Right renal pelvis (tissue), 4 donors: ENCODE measurements at places on chromosomes 3 and 15. TPM values are rescaled to one million over a fixed set of nuclear protein-coding genes. Genes with fewer than 3 reads are reported as not detected.

Gene ALS2CL
- polyA plus RNA-seq: 11.0 TPM

Gene GABRR3
- polyA plus RNA-seq: not detected

Gene PLA1A
- polyA plus RNA-seq: 7.2 TPM

Gene DCBLD2
- polyA plus RNA-seq: 42.8 TPM

Gene TRIM42
- not detected for polyA plus RNA-seq

Gene TLR9
- 0.16 TPM for polyA plus RNA-seq

Gene FBXW12
- 0.45 TPM for polyA plus RNA-seq

Gene TUSC7
- not detected for polyA plus RNA-seq

Gene CLDN1
- polyA plus RNA-seq: 85.0 TPM

Gene BTLA
- 0.43 TPM for polyA plus RNA-seq

Gene PRICKLE2
- 19.9 TPM for polyA plus RNA-seq

GRCh38 chr3:152264378-152264777, 4.4 kb upstream of the MBNL1 start:
- DNase-seq: no peak

GRCh38 chr3:62602987-62603386, 229.6 kb upstream of the FEZF2 start:
- no peak for DNase-seq

DNA sequence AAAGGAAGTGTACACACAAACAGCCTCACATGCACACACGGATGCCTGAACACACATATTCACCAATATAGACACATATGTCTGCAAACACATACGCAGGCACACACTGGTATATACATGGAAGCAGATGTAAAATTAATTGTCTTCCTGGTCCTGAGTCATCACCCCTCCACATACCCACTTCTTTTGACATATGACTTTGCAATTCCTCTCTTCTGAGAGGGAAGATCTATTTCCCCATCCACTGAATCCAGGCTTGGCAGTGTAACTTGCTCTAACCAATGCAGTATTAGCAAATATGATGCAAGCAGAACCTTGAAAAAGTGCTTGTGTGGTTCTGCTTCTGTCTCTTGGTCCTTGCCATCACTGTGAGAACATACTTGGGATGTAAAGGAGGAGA, 76.8 kb upstream of the HRH1 start:
- DNase-seq: no peak

DNA sequence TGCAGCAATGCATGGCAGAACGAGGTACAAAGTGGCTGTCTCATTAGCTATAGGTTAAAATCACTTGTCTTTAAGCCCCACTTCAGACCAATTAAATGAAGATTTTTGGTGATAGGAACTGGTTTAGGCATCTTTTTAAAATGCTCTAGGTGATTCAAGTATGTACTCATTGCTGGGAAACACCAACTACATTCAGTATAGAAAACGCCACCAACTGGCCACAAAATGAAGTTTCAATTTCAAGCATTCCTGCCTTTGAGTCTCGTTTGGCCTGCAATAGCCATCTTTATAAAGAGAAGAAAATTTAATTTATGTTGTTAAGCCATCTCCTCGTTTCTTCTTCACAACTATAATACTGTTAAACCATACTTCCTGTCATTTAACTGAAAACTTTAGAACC, 587.9 kb downstream of the GBE1 start:
- no peak for DNase-seq

- DNase-seq: no peak
These were observed 305.8 kb downstream of the ARPP21 start for GRCh38 chr3:35944926-35945710.

DNA sequence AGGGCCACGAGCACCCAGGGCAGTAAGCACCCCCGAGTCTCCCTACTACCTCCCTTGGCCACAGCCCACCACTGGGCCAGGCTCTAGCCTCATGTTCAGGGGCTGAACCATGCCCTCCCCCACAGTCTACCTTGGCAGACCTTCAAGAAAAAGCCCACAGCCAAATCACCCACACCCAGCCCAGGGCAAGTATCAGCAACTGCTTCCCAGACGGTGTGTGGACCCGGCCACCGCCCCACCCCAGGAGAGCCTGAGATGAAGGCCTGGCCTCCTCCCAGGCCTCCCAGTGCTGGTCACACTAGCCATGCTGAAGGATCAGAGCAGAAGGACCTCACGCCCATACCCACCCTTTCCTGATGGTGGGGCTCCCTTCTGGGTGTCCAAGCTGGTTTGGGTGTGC, 92.0 kb upstream of the LINGO1 start:
- DNase-seq: no peak

GRCh38 chr3:11616551-11616950, 27.2 kb downstream of the VGLL4 start:
- DNase-seq: no peak

DNA sequence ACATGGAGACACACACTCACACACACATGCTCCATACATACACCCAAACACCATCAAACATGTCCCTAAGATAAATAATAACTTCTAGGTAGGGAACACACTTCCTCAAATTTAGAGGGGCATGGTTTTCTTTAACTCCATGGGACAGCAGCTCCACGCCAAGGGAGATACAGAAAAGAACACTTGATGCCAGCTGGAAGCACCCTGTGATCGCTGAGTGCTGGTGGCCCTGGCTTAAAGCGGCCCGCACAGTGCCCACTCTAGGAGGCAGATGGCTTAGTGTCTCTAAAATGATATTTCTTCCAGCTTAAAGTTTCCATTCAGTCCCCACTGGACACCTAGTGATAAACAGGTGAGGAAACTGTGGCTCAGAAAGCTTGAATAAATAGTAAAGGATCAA, 232.9 kb downstream of the UACA start:
- DNase-seq: no peak
